RPMI7951 (cell line): ENCODE measurements at places on chromosomes 5 and 9. TPM values are rescaled to one million over a fixed set of nuclear protein-coding genes. Genes with fewer than 3 reads are reported as not detected.

The MLLT3 gene
- 16.1 and 18.3 TPM in 2 replicates for total RNA-seq

The HAPLN1 gene
- total RNA-seq: under 0.01 TPM in 1 of 2 replicates, not detected in the other

The SPATA31A5 gene
- total RNA-seq: not detected in 2 replicates

The SPINK6 gene
- not detected in 2 replicates for total RNA-seq

The UAP1L1 gene
- 7.6 and 10.0 TPM in 2 replicates for total RNA-seq

The KIF4B gene
- not detected in 2 replicates for total RNA-seq
